Dorsolateral prefrontal cortex (tissue), 122 donors: ENCODE measurements at places on chromosomes 2 and 18.

DNA sequence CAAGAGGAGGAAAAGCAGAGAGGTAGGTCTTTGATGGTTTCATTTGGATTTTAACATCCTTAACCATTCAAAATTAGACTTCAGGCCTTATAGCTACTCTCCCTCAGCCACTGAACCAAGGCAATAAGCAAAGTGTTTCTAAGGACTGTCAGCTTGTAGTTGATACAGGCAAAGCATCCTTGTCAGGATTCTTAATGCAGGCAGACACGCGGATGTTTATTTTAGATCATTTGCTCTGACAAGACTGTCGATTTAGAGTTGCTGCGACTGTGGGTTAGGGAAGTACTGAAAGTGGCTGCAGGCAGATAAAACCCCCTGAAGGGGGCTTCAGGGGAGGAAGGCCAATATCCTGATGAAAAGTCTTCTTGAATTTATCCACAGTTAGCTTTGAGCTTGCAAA, 46.6 kb downstream of the CDH20 start:
- DNase-seq: no peak

DNA sequence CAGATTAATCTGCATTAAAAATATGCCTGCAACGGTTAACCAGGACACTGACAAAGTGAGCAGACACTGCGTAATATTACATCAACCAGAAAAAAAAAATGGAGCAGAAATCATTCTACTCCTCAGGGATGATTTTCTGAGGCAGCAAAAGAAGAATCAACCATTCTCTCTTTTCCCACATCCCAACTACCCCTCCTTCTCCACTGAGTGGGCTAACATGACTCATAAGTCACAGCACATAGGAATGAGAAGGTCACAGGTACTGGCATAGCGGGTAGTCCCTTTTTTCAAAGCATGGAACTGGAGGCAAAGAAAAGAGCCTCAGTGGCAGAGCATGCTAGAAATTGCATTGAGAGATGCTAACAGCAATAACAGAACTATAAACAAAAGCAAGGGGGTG, 54.3 kb upstream of the TSPYL6 start:
- no peak for DNase-seq

GRCh38 chr2:237101118-237101979, 15.7 kb downstream of the COPS8 start:
- DNase-seq: no peak

DNA sequence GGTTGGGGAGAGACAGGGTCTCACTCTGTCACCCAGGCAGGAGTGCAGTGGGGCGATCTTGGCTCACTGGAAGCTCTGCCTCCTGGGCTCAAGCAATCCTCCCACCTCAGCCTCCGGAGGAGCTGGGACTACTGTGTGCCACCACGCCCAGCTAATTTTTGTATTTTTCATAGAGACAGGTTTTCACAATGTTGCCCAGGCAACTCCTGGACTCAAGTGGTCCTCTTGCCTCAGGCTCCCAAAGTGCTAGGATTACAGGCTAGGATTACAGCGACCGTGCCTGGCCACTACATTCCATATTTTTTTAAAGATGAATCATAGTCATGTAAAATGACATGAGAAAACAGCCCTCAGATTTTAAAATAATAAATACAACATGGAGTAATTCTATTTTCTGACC, 32.3 kb downstream of the CWC22 start:
- no peak for DNase-seq

- DNase-seq: no peak
Measured at GRCh38 chr18:63234432-63234831, 85.1 kb downstream of the BCL2 start.

- DNase-seq: no peak
Measured at GRCh38 chr18:64273724-64274123, 124.8 kb upstream of the LINC00305 start.

DNA sequence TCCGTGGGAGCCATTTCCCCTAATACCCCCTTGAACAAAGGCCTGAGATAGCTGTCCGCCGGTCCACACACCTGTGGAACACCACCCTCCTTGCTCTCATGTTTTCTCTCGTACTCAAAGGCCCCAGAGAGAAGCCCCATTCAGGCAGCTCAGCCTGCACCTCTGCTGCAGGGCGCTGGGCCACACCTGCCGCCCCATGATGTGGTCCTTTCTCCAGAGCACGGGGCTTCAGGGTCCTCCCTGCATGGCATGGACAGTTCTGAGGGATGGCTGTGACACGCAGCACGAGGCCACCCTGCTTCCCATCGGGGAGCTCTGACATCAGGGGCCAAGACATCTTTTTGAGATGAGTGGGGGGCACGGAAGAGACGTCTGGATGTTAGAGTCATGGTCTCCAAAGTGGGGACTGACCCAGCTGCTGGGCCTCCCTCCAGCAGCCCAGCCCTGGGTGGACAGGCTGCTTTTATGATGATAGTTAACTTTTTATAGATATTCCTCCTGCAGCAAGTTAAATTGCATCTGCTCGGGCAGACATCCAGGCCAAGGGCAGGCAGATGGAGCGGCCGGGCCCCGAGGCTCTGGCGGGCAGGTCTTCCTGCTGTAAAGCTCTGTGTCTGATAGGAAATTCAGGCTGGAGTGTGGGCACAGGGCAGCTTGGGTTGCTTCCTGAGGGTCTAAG, 56.7 kb downstream of the SDC1 start:
- no peak for DNase-seq
